ENCODE measurements at places on chromosomes 2 and 18. TPM values are rescaled to one million over a fixed set of nuclear protein-coding genes. Genes with fewer than 3 reads are reported as not detected.

The RGPD4 gene
- not detected for total RNA-seq

The ACMSD gene
- total RNA-seq = 0.46 TPM

The SYT4 gene
- not detected for total RNA-seq

The DYNC1I2 gene
- total RNA-seq = 104 TPM

The ALPI gene
- not detected for total RNA-seq

All from airway epithelial cell (primary cell).